ENCODE measurements at places on chromosomes 4 and X.

DNA sequence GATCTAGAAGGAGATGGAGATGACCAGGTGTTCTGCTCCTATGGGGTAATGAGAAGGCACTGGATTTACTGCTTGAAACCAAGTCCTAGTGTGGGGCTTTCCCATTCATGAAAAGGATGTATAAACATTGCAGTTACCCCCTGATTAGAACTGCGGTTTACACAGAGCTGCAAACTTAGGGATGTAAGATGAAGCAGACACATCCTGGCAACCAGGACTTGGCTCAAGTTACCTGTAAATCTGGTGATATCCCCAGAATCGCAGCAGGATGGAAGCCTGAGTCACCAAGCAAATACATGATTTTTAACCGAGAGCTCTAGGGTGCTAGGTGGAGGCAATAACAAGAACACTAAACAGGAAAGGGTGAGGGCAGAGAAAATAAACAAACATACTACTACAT, 178.6 kb upstream of the MAMLD1 start:
- no peak for DNase-seq

- DNase-seq = no peak
Observed at GRCh38 chrX:69163936-69164741, 1.1 kb downstream of the PJA1 start.

GRCh38 chr4:154485127-154485773, 6.3 kb downstream of the DCHS2 start:
- DNase-seq = no peak

GRCh38 chr4:165101641-165102040, 11.0 kb downstream of the TMEM192 start:
- DNase-seq = no peak

- DNase-seq = no peak
Observed at GRCh38 chrX:79413963-79414362, 46.8 kb upstream of the ITM2A start.

DNA sequence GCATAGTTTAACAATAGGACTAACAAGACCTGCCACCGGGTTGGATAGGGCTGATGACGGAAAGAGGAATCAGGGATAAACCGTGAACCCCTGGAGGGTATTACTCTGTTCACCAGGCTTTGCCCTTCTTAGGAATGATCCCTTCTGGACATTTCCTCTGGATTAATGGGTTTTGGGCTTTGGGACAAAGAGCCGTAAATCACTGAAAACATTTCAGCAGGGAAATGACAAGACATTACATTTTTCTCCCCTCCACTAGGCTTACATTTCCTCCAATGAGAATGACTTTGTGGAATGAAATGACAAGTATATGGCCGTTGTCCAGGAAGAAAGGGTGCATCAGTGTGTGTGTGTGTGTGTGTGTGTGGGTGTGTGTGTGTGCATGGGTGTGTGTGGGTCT, 25.9 kb upstream of the RBPJ start:
- DNase-seq = no peak

DNA sequence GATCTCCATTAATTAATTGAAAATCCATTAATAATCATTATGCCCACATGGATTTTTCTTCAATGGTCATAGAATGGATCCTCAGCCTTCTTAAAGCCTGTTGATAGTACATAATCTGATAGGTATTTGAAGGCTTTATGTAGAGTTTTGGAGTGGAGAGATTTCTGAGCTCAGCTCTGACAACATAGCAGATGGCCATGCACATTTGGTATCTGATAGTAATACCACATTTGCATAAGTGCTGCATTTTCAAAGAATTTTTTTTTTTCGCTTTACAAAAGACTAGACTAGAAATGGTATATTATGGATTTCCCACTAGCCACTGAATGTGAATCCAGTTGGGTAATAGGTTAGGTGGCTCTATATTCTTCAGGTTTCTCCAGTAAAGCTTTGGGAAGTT, 440.6 kb downstream of the FGF13 start:
- no peak for DNase-seq

DNA sequence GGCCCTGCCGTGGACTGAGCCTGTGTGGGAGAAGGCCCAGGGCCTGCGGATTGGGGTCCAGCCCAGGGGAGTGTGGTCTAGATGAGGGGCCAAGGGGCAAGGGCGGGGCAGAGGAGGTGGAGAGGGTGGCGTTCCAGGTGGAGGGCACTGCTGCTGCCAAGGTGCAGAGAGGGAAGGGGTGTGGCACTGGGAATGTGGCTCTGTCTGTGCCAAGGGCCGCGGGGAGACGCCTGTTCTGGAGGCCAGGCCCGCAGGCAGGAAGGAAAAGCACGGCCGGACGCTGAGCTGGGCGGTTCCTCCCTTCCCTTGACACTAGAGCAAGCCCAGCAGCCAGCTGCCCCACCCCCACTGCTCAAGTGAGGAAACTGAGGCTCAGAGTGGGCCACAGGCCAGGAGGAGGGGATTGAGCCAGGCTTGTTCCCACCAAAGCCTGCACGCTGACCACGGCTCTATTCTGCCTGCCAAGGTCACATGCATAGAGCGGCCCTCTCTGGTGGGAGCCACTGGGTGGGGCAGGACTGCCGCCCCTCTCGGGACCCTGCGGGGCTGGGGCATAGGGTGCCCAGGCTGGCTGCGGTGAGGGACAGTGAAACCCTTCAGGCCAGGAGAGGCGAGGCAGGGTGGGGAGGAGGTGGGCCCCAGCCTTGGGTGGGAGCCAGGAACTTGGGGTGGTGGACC, 13.0 kb downstream of the SH3BP2 start:
- peak; percentile 71 for DNase-seq

GRCh38 chr4:185965426-185966384, 103.3 kb upstream of the TLR3 start:
- DNase-seq = no peak

DNA sequence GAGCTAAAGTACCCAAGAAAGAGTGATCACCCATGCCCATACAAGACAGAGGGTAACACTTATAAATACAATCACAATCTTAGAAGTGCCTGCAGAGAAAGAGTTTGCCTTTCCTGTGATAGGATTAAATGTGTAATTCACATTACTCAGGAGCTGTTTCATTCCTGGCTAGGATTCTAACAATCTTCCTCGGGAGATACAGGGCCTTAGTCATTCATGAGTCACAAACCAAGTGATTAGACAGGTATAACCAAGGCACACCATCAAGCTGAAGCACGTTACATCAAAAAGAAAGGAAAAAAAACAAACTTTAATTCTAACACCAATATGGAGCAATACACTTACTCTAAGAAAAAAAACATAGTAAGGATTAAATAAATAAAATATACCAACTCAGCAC, 14.9 kb downstream of the ABCG2 start:
- DNase-seq = no peak

DNA sequence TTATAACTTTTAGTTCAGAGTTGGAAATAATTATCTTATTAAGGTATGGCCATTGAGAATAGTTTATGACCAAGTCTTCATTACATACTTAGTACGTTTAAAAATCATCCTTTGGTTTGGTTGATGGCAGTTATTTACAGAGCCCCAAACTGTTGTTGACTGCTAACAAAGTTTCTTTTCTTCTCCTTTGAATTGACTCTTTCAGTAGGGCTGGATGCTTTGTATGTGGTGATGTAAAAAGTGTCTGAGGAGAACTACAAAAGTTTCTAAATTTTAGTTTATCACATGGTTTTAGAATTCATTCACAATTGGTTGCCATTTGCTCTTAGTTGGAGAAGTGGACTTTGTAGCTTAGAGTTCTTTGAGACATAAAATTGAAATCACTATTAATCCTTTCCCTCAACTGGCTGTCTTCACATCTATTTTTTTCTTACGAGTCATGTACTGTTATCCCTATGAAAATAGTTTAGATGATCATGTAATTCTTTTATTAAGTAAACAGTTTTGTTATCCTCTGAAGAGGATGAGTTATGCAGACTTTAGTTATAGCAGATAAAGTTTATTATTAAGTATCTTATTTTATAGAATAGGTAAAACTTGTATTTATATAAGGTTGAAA, 14.8 kb downstream of the PTPN13 start:
- DNase-seq = no peak

GRCh38 chrX:63755892-63756291, 29.1 kb downstream of the ARHGEF9 start:
- DNase-seq = no peak

DNA sequence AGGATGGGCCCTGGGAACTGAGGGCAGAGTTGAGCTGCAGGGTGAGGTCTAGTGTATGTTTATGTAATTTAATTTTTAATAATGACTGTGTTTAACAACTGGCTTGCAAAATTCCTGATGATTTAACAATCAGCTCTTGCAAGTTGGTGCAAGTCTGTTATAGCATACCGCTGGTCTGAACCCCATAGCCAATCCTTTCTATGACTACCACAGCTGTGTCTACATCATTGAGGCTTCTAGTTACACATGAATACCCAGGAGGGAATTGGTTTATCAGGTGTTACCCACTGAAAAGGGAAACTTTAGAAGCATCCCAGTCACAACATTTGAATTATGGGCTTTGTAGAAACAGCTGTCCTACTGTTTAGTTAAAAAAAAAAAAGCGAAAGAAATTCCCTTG, 38.3 kb downstream of the SUPT20HL1 start:
- no peak for DNase-seq

- DNase-seq = no peak
Observed at GRCh38 chr4:168722391-168722790, 225.5 kb downstream of the PALLD start.

DNA sequence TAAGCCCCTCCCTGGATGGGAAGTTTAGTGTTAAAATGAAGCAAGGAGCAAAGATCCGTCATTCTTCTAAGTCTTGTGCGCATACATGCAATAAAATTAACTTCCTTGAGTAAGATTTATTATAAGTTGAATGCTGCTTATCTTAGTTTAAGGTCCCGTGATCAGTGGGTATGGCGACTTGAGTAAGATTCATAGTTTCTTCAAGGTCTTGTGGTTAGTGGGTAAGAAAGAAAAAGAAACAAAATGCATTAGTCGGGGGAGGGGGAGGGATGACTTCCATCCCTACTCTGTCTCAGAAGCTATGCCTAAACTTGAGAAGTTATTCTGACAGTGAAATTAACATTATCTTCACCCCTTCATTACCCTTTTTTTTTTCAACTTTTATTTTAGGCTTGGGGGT, 127.3 kb upstream of the MAGEB16 start:
- no peak for DNase-seq

All from heart right ventricle (tissue), 16 donors.